ENCODE measurements at places on chromosomes 5 and 9.

DNA sequence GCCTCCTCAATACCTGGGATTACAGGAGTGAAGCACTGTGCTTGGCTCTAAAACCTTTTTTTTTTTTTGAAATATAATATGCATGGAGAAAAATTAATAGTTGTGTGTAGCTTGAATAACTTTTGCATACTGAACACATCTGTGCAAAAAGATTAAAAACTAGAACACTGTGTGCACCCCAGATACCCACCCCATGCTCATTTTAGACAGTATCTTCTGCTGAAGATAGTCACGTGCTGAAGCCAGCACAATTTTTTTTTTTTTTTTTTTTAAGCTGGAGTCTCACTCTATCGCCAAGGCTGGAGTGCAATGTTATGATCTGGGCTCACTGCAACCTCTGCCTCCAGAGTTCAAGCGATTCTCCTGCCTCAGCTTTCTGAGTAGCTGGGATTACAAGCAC is 39.9 kb downstream of the C9orf153 start:
- DNase-seq, result no peak
- no peak overlapping the region for H3K4me3 ChIP-seq

GRCh38 chr5:434443-435146 is 8.4 kb upstream of the EXOC3 start:
- peaks cover 17% of the 10 kb centered on the region for H3K36me3 ChIP-seq
- no peak overlapping the region for H3K27ac ChIP-seq
- no peak overlapping the region for H3K4me3 ChIP-seq
- H3K4me1 ChIP-seq, result peaks cover 4% of the 10 kb centered on the region

DNA sequence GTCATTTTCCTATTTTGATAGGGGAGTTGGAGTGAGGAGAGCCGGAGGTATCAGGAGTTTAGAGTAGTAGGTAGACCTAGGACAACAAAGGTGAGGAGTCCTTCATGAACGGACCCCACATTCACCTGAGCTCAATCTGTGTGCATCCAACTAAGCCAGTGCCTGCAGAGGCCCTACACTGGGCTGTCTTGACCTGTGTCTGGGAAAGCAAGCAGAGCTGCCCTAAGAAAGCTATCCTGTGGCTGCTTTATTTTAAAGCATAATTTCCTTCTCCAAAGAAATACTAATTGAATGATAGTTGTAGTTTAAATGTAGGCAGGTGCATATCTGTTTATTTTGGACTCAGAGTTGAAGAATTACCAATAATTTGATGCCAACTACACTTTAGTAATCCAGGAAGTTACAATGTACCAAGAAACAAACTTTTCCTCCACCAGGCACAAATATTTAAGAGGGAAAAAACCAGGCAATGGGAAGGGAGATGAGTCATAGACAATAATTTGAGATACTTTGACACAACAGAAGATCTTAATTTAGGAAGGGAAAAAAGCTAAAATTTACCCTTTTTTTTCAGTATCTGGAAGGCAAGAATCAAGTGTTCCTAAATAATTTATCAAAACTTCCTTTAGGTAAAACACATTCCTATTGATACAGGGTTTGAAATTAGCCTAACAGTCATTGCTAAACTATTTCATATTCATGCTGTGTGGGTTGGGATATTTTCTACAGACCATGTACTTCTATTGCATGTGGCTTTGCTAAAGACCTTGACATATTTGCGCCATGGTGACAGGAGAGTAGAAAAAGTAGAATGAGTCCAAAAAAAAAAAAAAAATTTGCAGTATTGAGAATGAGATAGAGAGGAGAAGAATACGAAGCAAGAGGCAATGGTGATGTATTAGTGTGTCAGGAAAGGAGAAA is 376.6 kb upstream of the TUSC1 start:
- no peaks in the 10 kb centered on the region for H3K4me1 ChIP-seq
- H3K27ac ChIP-seq, result no peak overlapping the region
- H3K36me3 ChIP-seq, result no peaks in the 10 kb centered on the region
- no peak for DNase-seq
- no peaks in the 10 kb centered on the region for H3K27me3 ChIP-seq
- no peak overlapping the region for H3K4me3 ChIP-seq

GRCh38 chr5:107935645-107936044 is 264.9 kb upstream of the EFNA5 start:
- DNase-seq, result no peak
- peaks cover 8% of the 10 kb centered on the region for H3K4me1 ChIP-seq
- H3K27ac ChIP-seq, result no peak overlapping the region
- no peak overlapping the region for H3K4me3 ChIP-seq
- H3K36me3 ChIP-seq, result no peaks in the 10 kb centered on the region

- no peaks in the 10 kb centered on the region for H3K27me3 ChIP-seq
- H3K4me3 ChIP-seq, result no peak overlapping the region
- H3K36me3 ChIP-seq, result no peaks in the 10 kb centered on the region
- no peak overlapping the region for H3K27ac ChIP-seq
- DNase-seq, result no peak
- no peaks in the 10 kb centered on the region for H3K4me1 ChIP-seq
These were observed 392.1 kb downstream of the DNAH5 start for GRCh38 chr5:13552361-13552760.

DNA sequence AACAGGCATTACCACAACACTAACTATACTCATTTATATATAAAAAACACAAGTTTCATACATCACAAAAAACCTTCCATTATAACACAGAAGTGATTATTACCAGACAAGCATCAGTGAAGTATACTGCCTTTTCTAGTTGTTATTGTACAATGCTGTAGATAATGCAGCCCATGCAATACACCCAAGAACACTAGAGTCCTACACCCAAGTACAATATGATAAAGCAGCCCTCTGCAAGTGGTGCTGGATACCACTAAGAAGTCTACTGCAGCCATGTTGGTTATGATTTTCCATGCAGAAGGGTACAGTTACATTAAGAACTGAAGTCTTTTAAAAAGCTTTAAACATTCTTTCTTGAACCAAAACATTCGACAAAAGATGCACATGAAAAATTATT is 10.3 kb downstream of the ZFAND5 start:
- H3K27ac ChIP-seq, result no peak overlapping the region
- DNase-seq, result no peak
- no peak overlapping the region for H3K4me3 ChIP-seq
- H3K27me3 ChIP-seq, result no peaks in the 10 kb centered on the region
- H3K4me1 ChIP-seq, result peaks cover 38% of the 10 kb centered on the region
- H3K36me3 ChIP-seq, result peaks cover 85% of the 10 kb centered on the region

GRCh38 chr9:131867611-131868192 is 127.8 kb upstream of the RAPGEF1 start:
- H3K27ac ChIP-seq, result no peak overlapping the region
- no peaks in the 10 kb centered on the region for H3K4me1 ChIP-seq
- no peak overlapping the region for H3K4me3 ChIP-seq
- no peaks in the 10 kb centered on the region for H3K36me3 ChIP-seq
- H3K27me3 ChIP-seq, result no peaks in the 10 kb centered on the region

All from activated T-helper 2 cell treated with anti-CD3 and anti-CD28 coated beads, Interferon-gamma antibody, Interleukin-2, Interleukin-4, amounts not matched to agents 10 μg/mL and 5 μg/mL and 100 μg/mL, durations not matched to agents 14 hours and 24 hours and 36 hours (primary cell).